ENCODE measurements at places on chromosomes 11 and 22.

- DNase-seq: no peak
Observed at GRCh38 chr11:5239046-5239445, 4.8 kb upstream of the HBD start.

DNA sequence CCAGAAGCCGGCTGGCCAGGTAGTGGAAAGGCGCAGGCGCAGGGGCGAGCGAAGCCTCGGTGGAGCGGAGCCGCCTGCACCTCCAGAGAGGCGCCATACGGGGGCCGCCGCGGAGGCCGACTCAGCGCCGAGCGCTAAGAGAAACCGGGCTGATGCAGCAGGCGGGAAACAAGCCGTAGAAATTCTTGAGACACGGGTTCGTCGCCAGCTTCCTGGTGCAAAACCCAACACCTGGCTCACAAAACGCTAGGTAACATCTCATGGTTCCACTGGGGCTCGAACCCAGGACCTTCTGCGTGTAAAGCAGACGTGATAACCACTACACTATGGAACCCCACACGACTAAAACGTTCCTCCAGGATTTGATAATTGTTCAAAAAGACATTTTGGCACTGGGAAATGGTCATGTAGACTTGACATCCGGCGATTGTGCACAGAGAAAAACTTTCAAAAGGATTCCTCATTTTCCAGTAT, 39.1 kb downstream of the OR4D9 start:
- peak; percentile 94 for DNase-seq

DNA sequence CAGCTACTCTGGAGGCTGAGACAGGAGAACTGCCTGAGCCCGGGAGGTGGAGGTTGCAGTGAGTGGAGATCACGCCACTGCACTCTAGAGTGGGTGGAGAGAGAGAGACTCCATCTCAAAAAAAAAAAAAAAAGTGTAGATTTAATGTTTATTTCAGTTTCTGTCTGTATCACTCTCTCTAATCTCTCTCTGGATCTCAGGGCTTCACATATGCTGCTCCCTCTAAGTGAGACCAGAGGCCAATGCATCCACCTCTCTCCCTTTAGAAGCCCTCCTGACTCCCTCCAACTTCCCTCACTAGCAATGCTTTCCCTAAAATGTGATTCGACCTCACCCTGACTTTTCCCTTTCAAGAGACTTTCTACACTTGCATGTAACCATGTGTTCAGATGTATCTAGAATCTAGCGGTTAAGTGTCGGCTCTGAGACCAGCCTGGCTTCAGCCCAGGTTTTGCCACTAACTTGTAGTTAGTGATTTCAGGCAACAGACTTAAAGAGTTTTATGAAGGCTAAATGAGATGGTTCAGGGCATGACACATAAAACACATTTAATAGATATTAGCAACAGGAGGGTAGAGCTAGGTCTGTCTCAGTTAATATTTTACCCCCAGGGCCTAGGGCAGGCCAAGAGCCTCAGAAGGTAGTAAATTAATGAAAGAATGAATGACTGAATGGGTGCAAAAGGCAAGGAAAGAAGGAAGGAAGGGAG, 364.3 kb downstream of the LARGE1 start:
- DNase-seq: no peak

- no peak for DNase-seq
Observed at GRCh38 chr11:92698742-92699141, 270.7 kb upstream of the MTNR1B start.

DNA sequence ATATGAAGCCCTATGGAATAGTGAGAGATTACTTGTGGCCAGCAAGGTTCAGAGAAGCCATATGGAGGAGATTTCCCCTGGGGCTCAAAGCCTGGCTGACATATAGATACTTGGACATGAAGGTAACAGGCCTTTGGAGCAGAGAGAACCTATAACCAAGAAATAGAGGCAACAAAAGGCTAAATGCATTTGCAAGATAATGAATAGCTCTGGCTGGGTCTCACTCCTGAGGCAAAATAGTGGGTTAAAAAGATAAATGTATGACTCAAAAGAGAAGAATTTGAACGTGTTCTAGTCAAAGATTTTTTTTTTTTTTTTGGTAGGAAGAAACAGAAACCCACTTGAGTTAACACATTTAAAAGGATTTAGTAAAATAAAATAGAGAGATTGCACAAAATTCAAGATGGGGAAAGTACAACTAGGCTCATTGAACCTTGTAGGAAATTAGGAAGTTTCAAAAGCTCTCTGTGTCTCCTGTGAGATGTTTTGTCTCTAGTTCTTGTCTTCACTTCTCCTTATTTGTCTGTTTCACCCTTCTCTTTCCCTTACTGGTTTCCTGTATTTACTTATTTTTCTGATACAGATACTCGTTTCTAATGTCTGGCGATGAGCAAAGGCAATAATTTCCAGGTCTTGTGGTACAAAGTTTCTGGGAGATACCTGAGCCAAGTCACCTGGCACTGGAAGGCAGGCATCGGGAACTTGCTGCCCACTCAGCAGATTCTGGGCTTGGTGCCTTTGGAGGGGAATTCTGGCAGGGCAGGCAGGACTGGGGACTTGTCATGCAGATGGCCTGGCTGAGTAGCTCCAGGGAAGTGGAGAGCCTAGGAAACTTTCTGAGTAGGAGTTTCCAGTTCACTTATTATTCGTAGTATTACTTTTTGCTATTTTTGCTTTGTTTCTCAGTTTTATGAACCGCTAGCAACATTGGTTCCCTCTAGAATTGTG, 49.2 kb upstream of the SESN3 start:
- DNase-seq: no peak

DNA sequence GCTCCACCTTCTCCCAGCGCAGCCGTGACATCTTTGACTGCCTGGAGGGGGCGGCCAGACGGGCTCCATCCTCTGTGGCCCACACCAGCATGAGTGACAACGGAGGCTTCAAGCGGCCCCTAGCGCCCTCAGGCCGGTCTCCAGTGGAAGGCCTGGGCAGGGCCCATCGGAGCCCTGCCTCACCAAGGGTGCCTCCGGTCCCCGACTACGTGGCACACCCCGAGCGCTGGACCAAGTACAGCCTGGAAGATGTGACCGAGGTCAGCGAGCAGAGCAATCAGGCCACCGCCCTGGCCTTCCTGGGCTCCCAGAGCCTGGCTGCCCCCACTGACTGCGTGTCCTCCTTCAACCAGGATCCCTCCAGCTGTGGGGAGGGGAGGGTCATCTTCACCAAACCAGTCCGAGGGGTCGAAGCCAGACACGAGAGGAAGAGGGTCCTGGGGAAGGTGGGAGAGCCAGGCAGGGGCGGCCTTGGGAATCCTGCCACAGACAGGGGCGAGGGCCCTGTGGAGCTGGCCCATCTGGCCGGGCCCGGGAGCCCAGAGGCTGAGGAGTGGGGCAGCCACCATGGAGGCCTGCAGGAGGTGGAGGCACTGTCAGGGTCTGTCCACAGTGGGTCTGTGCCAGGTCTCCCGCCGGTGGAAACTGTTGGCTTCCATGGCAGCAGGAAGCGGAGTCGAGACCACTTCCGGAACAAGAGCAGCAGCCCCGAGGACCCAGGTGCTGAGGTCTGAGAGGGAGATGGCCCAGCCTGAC, 2.5 kb downstream of the TSSC4 start:
- no peak for DNase-seq

- no peak for DNase-seq
Observed at GRCh38 chr22:38203090-38203810, 1.5 kb downstream of the MAFF start.

DNA sequence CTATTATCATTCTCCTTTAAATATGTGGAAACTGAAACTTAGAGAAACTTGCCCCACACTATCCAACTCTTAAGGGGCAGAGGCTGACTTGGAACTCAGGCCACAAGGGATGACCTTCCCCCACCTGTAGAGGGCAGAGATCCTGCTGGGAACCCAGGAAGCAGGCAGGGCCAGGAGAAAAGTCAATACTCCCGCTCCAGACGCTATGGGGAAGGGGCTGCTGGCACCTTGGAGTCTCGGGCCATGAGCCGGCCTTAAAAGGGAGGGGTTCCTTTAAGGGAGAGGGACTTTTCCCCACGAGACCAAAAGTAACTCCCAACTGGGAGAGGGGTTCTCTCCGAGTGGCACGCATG, 620 bp upstream of the ANO5 start:
- DNase-seq: no peak

DNA sequence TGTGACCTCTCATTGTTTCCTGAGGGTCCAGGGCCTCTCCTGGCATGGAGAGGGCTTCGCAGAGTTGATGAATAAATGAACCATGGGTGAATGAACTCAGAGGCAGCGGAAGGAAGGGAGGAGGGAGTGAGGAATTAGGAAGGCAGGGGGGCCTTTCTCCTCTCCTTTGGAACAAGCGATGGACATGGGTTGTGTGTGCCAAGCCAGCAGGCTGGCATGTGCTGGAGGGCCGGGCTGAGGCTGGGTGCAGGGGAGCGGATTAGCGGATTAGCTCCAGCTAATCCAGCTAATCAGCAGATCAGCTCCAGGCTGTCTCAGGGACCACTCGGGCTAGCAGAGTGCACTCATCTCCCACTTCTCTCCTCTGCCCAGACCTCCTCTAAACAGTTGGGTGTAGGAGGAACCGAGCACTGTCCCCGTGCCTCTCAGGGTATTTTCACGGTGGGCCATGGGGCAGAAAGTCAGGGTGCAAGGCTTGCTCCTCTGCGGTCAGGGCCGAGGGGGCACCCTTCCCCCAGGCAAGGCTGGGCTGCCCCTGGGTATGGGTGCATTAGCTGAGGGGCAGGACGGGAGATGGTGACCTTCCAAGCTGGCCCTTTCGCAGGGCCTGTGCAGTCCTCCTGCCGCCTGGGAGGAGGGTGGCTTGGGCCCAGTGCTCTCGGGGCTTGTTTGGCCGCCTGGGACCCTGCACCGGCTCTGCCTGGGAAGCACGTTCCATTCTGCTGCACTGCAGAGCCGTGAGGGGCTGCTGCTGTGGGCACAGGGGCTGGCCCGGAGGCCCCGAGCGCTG, 120.3 kb upstream of the B3GAT1 start:
- peak; percentile 79 for DNase-seq

DNA sequence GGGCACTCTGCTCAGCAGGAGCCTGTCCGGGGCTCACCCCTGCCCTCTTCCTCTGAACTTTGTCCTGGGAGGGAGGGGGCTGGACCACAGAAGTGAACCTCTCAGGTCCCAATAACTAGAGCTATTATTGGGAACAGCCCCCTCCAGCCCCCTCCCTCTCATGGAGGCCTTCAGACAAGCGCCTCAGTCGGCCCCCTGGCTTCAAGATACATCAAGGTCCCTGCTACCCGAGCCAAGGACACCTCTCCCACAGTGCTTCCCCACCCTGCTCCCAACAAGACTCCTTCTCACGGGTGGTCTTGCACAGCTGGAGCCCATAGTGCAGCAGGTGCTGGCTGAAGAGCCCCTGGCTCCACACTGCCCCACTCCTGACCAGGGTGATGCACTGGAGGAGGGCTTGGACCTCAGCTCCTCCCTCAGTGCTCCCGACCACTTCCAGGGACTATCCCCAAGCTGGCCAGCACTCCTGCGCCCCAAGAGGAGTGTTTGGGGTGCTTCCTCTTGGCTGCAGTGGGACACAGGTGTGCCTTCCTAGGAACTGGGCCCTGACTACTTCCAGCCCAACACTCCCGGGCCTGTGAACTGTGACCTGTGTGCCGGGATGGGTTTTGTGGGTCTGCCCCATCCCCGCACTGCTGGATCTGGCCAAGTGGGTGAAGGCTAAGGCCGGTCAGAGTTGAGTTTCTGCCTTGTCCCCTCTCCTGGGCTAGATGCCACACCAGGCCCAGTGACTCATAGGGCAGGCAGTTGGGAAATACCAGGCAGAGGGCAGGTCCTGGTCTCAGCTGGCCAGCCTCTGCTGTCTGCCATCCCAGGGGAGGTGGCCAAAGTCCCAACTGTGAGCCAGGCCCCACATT, 2.2 kb downstream of the PNPLA2 start:
- DNase-seq: no peak

DNA sequence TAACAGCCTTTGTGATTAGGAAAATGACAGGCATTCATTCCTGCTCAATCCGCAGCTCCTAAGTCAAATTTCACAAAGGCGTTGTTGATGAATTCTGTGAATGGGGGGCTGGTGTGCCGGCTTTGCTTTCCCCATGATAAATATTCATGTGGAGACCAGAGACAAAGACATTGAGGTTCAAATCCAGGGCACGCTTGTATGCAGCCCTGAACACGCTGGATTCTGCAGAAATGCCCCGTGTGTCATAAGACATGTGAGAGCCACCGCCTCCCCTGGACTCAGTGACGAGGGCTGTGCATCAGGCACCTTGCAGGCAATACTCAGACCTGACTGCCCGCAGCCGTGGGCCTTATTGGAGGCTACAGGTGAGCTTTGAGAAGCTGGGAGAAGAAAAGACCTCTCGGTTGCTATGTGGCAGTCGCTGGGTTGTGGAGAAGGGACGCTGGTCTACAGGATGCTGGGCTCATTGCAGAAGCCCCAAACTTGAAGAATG, 906.2 kb downstream of the BRD1 start:
- DNase-seq: peak; percentile 54

DNA sequence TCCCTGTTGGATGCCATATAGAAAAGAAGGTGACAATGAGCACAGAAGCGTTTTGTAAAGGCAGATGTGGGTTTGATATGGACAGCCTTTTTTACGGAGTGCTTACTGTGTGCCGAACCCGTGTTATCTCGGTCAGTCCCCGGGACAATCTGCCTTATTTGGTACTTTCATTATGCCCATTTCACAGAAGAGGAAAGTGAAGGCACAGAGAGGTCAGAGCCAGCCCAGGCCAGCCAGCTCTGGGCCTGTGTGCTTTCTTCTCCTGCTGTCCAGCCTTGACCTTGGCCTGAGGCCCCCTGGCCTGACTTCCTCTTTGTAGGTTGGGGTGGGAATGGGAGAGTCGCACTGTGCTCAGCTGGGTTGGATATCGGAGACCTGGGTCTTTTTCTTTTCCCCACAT, 628 bp upstream of the CRYBB1 start:
- DNase-seq: no peak

- no peak for DNase-seq
Observed at GRCh38 chr22:33781411-33781810, 138.9 kb downstream of the LARGE1 start.

GRCh38 chr11:133892126-133892525, 46.8 kb upstream of the SPATA19 start:
- peak; percentile 68 for DNase-seq

Data from osteocyte (in vitro differentiated cells).